ENCODE measurements at places on chromosomes 6 and 20.

- DNase-seq: peak; percentile 12
Measured at GRCh38 chr6:157323966-157324300, 614 bp upstream of the TMEM242 start.

GRCh38 chr6:147126618-147127022 is 77.6 kb upstream of the STXBP5 start:
- DNase-seq: no peak

DNA sequence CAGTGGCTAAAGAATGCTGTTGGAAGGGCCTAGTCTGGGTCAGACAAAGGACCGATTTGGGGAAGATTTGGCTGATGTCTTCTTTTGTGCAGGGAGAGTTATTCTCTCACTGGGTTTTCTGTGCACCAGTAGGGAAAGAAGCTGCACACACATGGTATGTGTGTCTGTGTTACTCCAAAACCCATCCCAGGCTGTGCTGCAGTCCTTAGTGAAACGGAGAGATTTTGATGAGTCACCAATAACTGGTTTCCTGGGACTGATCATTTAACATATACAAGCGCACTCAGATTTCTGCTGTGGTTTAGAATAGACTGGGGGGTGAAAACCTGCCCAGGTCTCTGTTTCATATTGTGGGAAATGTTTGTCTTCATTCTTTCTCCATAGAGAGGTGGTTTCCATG is 1049.8 kb downstream of the KIF16B start:
- DNase-seq: no peak

DNA sequence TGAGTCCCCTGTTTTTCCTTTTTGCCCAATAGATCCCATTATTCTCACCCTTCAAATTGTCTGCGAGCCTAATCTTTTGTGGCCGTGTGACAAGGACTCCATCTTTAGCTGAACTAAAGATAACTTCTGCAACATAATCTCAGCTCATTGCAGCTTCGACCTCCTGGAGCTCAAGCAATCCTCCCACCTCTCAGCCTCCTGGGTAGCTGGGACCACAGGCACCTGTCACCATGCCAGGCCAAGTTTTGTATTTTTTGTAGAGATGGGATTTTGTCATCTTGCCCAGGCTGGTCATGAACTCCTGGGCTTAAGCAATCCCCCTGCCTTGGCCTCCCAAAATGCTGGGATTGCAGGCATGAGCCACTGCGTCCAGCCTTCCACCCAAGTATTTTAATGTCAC is 161.0 kb downstream of the GJA1 start:
- no peak for DNase-seq

DNA sequence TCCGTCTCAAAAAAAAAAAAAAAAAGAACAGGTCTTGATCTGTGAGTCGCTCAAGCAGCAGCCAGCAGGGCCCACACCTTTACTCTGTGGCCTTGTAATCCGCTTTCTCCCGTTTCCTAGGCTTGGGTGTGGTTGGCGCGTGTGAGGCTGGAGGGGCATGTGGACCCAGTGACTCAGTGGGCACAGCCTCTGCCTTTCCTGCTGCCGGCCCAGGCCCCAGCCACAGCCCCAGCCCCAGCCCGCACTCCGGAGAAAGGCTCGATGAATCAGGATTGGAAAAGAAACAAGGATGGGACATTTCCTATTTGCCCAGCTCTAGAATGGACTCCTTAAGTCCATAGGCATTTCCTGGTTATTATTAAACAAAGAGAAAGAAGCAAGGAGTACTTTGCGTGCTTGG is 4.3 kb downstream of the BHLHE23 start:
- no peak for DNase-seq

- DNase-seq: no peak
Measured at GRCh38 chr20:62118113-62119043, 3.9 kb upstream of the LSM14B start.

GRCh38 chr20:46056970-46057855 is 28.2 kb downstream of the SLC12A5 start:
- DNase-seq: no peak

- no peak for DNase-seq
Measured at GRCh38 chr6:43496370-43497128, 13.6 kb downstream of the LRRC73 start.

DNA sequence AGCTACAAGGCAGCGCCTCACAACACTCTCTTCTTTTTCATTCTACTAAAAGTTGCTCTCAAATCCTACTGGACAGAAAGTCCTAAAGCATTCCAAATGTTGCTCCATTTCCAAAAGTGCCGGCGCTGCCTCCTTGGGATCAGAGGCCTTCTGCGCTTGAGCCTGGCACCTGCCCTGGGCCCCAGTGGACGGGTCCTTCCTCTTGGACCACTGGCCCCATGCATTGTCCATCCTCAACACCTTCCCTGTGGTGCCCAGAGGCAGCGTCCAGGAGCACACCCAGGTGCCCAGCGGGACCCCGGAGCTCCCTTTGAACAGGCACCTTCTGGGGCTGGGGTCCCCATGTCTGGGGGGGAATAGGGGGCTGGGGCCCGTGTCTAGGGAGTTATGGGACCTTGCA is 205.2 kb downstream of the ERMARD start:
- no peak for DNase-seq

GRCh38 chr6:69789578-69789977 is 7.2 kb downstream of the LMBRD1 start:
- DNase-seq: no peak

DNA sequence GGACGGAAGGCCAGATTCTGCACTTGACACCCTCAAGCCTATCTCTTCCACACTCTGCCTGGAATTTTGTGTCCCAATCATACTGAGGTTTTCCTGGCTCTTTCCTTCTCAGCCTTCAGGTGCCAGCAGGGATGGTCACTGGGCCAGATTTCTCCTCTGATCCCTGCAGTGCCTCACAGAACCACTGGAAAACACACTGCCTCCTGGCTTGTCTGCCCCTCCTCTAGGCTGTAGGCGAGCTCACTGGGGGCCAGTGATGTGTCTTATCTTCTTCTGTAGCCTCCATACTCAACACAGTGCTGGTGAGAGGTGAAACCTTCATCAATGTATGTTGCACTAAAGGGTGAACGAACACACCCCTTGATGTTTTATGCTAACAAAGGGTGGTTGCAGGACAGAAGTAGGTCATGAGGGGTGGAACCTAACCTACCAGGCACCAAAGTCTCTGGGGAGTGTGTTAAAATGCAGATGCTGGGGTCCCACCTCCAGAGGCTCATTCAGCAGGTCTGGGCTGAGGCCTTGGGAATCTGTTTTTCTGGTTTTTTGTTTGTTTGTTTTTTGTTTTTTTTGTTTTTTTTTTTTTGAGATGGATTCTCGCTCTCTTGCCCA is 80.3 kb downstream of the CDH26 start:
- DNase-seq: no peak

DNA sequence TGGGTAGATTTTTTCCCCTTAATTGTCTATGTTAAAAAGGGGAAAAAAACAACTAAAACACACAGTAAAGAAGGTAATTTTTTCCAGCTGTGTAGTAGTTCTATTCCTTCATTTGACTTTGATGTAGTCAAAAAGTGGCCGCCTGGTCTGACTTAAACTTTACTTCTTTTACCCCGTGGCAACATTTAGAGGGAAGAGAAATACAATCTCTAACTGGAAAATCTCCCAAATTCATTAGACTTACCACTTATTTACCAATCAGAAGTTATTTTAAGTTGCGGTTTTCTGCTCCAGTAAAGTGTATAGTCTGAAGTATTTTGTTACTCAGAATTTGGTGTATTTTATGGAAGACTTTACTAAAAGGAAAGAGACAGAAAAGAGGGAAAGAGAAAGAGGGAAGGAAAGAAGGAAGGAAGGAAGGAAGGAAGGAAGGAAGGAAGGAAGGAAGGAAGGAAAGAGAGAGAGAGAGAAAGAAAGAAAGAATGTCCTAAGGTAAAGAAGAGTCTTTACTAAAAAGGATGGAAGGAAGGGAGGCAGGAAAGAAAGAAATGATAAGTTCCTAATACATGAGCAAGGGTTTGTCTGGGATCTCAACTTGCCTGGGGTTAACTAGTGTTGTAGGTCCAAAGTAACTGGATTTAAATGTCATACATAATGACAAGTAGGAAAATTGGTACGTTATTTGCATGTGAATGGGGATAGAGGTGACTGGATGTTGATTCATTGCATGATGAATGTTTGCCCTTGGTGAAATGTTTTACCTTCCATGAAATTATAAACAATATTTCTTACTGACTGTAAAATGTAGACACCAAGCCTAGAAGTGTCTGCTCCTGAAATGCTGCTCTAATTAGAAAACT is 135.1 kb downstream of the SAMD5 start:
- DNase-seq: no peak

DNA sequence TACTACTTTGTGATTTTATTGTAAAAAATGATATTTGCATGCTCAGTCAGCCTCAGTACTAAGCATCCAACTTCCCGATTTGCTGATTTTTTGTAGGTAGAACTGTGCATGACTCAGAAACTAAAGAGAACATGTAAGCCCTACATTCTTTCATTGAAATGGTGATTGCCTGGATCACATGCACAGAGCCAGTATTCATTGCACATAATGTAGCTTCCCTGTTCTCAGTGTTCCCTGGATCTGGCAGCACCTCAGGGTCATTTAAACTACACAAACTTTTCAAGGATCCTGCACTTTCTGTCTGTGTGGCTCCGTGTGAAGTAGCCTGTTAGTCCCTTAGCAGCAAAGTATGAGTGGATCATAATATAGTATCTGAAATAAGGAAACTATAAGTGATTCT is 422.9 kb upstream of the AGPAT4 start:
- no peak for DNase-seq

GRCh38 chr6:161716176-161716575 is 442.3 kb upstream of the AGPAT4 start:
- DNase-seq: no peak

DNA sequence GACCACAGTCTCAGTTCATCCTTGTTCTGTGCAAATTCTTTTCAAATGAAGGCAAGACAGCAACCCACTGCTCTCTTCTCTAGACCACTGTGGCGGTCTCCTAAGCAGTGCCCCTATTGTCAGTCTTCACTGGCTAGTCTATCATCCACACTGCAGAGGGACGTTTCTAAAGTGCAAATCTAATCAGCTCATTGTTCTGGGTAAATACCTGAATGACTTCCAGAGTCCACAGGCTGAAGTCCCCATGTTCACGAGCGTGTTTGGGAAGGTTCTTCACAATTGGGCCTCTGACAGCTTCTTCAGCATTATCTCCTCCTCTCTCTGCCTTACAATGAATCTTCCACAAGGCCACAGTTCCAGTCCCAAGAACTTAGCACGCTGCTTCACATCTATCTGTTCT is 73.2 kb downstream of the LAMA4 start:
- no peak for DNase-seq

DNA sequence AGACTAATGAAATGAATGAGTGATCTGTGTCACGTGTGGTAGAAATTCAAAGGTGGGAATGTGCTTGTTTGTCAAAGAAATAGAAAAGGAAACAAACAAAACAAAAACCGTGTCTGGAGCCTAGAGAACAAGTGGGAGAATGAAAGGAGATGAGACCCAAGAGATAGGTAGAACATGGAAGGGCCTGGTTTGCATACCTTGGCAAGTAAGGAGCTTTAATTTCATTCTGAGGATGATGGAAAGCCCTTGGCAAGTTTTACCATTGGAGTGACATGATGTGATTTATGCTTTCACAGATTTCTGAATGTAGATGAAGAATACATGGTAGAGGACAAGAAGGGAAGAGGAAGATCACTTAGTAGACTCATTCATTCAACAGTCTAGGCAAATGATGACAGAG is 26.8 kb upstream of the PRDM1 start:
- no peak for DNase-seq

GRCh38 chr20:32574296-32575226 is 10.6 kb downstream of the NOL4L start:
- no peak for DNase-seq

- no peak for DNase-seq
Measured at GRCh38 chr6:160069459-160069858, 52.2 kb upstream of the SLC22A1 start.

Data from stimulated activated CD8-positive, alpha-beta memory T cell treated with anti-CD3 and anti-CD28 coated beads, Interleukin-7, amount 100 ng/mL, for 4 hours (primary cell).